T-helper 17 cell (primary cell): ENCODE measurements at places on chromosomes 4 and X. TPM values are rescaled to one million over a fixed set of nuclear protein-coding genes. Genes with fewer than 3 reads are reported as not detected.

GRCh38 chrX:53256446-53257041 is 24.8 kb downstream of the IQSEC2 start:
- H3K4me3 ChIP-seq, result no peak overlapping the region
- no peaks in the 10 kb centered on the region for H3K36me3 ChIP-seq
- DNase-seq, result no peak
- H3K4me1 ChIP-seq, result peaks cover 5% of the 10 kb centered on the region
- H3K27ac ChIP-seq, result no peak overlapping the region

DNA sequence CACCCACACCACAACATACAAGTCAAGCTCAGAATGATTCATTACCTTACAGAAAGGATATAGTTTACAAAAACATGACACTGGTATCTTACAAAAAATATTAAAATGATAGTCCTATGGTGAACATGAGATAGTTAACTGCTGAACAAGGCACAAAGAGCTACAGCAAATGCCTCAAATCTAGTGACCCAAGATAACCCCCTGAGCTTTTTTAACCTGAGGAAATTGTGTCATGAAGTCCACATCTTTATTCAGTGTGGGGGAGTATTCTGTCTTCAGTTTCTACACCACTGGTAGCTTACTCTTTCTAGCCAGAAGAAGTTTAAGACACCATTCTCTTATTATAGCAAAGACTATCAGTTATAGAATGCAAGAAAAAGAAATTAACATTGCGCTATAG is 218.7 kb downstream of the MAPK10 start:
- H3K27me3 ChIP-seq, result no peaks in the 10 kb centered on the region
- DNase-seq, result no peak
- no peaks in the 10 kb centered on the region for H3K36me3 ChIP-seq
- H3K4me1 ChIP-seq, result no peaks in the 10 kb centered on the region
- no peak overlapping the region for H3K27ac ChIP-seq

- H3K36me3 ChIP-seq, result peaks cover 15% of the 10 kb centered on the region
- H3K4me3 ChIP-seq, result peak overlapping the region; percentile 61
- H3K4me1 ChIP-seq, result peaks cover 40% of the 10 kb centered on the region
Measured at GRCh38 chr4:99855678-99856077, 38.5 kb downstream of the LAMTOR3 start.

DNA sequence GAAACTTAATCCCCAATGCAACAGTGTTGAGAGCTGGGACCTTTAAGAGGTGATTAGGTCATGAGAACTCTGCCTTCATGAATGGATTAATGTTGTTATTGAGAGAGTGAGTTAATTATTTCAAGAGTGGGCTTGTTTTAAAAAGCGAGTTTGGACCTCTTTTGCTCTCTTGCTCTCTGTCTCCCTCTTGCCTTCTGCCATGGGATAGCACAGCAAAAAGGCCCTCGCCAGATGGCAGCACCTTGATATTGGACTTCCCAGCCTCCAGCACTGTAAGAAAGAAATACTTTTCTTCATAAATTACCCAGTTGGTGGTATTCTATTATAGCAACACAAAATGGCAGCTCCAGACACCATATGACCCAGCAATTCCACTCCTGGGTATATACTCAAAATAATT is 7.0 kb upstream of the ATP6AP2 start:
- H3K27me3 ChIP-seq, result no peaks in the 10 kb centered on the region
- peaks cover 5% of the 10 kb centered on the region for H3K4me1 ChIP-seq
- H3K4me3 ChIP-seq, result no peak overlapping the region
- no peak overlapping the region for H3K27ac ChIP-seq
- DNase-seq, result no peak
- no peaks in the 10 kb centered on the region for H3K36me3 ChIP-seq

- H3K27me3 ChIP-seq, result no peaks in the 10 kb centered on the region
- no peaks in the 10 kb centered on the region for H3K36me3 ChIP-seq
- no peak overlapping the region for H3K27ac ChIP-seq
- no peak overlapping the region for H3K4me3 ChIP-seq
- H3K4me1 ChIP-seq, result no peaks in the 10 kb centered on the region
Measured at GRCh38 chr4:90537491-90537890, 410.3 kb downstream of the CCSER1 start.

Gene TASL
- 2.3 TPM for total RNA-seq

Gene SPANXD
- not detected for total RNA-seq

Gene TLR2
- total RNA-seq, result 9.2 TPM
